NCI-H345 (cell line): ENCODE measurements at places on chromosomes 6 and 20.

DNA sequence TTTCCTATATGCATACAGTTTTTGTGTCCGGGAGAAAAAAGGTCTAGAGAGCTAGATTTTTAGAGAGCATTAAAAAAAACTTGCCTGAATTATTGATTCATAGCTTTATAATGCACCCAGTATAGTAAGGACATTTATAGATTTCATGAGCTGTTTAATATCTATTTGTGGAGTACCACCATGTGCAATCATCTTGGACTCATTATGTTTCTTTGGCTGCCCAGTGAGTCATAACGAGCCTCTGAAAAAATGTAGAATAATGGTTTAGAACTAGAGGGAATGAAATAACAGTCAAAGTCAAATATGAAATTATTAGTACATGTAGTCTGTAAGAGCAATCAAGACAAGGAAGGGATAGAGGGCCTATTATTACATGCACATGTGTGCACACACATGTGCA lies 350.0 kb downstream of the CD83 start:
- DNase-seq: no peak

DNA sequence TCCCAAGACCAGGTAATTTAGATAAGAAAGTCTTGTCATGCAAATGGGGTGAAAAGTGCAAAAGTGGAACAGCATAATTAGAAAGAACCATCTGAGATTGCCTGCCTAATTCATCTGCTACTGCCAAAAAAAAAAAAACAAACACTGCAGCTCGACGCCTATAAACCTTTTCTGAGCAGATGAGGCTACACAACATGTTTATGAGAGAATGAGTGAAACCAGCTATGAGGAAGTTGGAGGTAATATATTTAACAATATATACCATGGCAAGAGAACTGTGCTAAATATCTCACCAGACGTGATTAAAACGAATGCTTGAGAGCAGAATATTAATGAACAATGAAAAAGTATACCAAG lies 50.0 kb downstream of the LAMA4 start:
- no peak for DNase-seq

GRCh38 chr6:100234625-100235024 lies 230.1 kb downstream of the SIM1 start:
- DNase-seq: no peak

DNA sequence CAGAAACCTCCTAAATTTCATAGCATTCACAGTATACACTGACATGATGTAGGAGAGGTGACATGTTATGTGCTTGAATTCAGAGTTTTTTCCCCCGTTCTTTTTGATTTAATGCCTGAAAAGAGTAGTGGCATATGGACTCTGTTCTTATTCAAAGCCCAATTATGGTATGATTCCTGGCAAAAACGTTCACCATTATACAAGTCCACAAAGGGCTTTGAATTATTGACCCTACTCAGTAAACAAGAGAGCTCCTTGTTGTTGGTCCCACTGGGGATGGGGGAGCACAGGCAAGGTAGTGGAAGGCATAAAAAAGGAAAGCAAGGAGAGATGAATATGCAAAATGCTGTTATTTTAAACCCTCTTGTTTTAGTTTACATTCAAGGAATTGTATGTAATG lies 136.0 kb upstream of the AHI1 start:
- no peak for DNase-seq

- no peak for DNase-seq
Measured at GRCh38 chr6:5180636-5181035, 80.1 kb downstream of the LYRM4 start.
